ENCODE measurements at places on chromosomes 13 and 19.
A peak's percentile ranks its signal among the peaks of the same experiment; 100 is the strongest.

DNA sequence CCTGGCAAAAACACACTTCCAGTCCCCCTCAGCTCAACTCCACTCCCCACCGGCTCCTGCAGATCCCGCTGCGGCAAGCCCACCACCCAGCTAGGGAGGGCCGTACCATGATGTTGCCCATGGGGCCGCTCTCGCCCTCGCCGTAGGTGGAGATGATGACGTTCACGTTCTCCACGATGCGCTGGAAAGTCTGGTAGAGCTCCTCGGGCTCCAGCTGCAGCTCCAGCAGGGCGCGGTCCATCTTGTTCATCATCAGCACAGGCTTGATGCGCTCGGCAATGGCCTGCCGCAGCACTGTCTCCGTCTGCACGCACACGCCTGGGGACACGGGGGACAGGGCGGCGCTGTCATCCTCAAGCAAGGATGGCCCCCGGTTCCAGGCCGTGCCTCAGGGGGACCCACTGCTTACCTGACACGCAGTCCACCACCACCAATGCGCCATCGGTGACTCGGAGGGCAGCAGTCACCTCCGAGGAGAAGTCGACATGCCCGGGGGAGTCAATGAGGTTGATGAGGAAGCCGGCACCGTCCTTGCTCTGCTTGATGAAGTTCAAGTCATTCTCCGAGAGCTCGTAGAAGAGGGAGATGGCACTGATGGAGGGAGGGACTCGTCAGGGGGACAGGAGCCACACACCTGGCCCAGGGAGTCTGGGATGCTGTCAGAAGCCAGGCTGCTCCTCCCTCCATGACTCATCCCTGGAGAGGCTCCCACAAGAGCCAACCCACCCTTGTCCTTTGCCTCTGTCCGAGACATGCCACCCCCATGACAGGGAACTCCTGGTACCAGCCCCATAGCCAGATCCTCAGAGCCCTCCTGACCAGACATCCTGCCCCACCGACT is 2.3 kb downstream of the EEF2 start:
- DNase-seq: no peak

DNA sequence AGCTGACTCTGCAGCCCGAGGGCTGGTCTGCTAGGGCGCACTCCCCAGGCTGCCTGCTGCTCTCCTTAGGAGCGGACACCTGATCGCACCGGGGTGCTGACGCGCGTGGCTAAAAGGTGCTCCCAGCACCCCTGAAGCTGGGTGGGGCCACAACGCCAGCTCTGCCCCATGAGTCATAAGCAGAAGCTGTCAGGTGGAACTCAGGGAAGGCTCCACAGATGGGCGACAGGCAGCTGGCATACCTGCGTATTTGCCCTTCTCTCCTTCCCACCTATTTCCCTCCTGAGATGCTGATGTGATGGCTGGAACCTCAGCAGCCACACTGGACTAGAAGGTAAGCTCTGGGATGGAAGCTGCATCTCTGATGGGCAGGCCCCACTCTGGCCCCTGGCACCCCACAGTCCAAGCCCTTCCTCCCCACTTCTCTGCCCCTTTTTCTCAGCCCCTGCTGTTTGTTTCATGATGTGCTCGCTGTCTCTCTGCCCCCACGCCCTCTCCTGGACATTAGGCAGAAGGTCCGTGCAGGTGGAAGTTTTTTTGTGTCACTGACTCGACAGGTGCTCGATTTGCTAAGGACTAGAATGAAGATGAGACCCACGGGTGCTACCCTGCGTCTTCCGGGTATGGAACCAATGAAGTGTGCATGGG is 30.3 kb upstream of the CACTIN start:
- DNase-seq: no peak

- DNase-seq: no peak
These were observed 11.4 kb upstream of the TSPAN16 start for GRCh38 chr19:11284515-11284914.

- DNase-seq: no peak
These were observed 8.9 kb upstream of the TRPC4 start for GRCh38 chr13:37878496-37878895.

DNA sequence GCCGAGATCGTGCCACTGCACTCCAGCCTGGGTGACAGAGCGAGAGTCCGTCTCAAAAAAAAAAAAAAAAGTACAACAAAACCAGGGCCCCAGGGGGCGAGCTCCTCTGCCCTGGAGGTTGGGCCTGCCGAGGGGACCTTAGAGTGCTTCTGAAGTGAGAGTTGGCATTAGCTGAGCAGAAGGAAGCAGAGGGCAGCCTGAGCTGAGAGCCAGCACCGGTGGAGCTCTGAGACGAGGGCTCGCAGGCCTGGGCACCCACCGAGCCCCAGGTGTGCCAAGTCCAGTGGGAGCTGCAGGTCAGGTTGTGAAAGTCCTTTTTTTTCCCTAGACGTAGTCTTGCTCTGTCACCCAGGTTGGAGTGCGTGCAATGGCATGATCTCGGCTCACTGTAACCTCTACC is 46.0 kb downstream of the KDM4B start:
- no peak for DNase-seq

GRCh38 chr19:16262618-16263017 is 62.0 kb upstream of the KLF2 start:
- DNase-seq: no peak

DNA sequence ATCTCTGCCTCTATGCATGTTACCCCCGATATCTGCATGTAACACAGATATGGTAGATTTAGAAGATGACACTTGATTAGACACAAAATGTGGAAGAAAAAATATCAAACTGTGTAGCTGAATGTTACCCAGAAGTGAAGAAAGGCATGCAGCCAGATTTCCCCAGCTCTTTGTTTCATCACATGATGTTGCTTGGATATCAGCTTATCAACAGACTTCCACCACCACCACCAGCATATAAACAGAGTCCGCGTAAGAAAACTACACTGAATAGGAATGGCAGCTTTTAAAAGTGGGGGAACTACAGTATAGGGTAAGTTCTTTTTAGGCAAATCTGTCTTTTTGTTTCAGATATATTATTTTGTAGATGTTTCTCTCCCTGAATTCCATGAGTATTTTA is at the start of gene FAM216B:
FAM216B (plus strand) TSS at position 233 of the 400 bp plus-strand sequence. CDS start 2,484 bp downstream, outside the sequence.
- no peak for DNase-seq

GRCh38 chr13:20402881-20403280 is 122.8 kb downstream of the CRYL1 start:
- no peak for DNase-seq

- no peak for DNase-seq
These were observed 244.7 kb downstream of the DCLK1 start for GRCh38 chr13:35886332-35887114.

DNA sequence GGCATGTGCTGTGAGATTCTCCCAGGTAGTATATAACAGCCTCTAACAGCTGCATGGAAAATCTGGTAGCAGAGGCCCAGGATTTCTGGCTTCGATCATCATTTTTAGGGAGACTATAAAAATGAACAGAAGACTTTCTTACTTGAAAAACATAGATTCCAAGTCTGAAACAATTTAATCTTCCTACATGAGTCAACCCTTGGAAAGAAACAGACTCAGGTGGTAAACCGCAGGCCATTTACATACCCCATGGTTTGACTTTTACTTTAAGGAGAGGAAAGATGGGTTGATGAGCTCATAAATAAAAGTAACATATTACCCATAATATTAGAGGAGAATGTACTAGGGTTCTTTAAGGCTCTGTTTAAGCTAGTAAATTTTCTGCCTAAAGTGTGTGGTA is 121.6 kb downstream of the CYSLTR2 start:
- DNase-seq: no peak

GRCh38 chr19:29667901-29668341 is 2.7 kb downstream of the PLEKHF1 start:
- no peak for DNase-seq

DNA sequence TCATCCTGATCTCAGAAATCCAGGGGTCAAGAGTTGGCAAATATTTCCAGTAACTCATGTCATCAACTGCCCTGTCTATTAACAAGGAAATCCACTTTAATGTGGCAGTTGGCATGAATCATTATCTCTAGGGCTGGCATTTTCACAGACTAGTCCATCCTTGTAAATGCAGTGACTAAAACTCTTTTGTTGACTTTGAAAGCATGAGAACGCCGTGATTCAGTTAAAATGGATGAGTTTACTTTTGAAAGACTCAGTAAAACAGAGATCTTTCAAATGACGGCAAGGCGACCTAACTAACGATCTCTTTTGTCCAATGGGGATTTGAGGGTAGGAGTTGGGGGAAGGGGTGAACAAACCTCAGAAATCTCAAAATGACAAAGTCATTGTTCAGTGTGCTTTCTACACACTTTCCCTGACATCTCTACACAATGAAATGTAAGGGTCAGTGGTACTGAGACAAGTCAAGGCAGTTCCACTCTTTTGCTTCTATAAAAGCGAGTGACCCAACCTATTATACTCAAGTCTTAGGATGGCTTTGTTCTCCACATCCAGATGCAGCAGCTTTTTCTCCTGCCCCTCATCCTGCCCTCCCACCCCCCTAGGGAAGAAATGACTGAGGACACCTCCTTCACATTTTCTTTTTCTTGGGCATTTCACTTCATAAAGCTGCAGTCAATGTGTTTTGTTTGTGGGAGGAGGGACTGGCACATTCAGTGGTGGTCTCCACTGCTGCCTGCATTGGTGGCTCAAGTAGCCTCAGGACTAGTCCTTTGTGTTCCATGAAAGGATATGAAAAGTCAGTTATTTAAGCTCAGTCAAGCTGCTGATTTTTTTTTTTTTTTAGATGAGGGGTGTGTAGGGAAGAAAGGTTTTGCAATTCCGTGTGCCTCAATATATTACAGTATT is 200.5 kb downstream of the ABCC4 start:
- no peak for DNase-seq

- DNase-seq: peak; percentile 40
These were observed 6.6 kb downstream of the EPS8L1 start for GRCh38 chr19:55082020-55082851.

DNA sequence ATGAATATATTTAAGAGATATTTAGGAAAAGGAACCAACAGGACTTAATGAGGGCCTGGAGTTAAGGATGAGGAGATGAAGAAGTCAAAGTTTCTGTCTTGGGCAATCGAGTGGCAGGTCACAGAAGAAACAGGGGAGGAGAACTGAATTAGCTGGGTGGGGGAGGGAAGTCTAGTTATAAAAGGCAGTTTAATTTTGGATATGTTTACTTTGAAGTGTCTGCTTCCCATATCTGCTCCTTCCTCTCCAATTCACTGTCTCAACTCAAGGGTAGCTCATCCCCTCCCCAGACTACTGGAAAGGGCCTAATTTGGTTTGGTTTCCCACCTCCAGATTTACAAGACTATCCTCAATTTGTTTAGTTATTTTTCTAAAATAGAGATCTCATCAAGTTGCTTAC is 195.9 kb downstream of the VWA8 start:
- DNase-seq: no peak

DNA sequence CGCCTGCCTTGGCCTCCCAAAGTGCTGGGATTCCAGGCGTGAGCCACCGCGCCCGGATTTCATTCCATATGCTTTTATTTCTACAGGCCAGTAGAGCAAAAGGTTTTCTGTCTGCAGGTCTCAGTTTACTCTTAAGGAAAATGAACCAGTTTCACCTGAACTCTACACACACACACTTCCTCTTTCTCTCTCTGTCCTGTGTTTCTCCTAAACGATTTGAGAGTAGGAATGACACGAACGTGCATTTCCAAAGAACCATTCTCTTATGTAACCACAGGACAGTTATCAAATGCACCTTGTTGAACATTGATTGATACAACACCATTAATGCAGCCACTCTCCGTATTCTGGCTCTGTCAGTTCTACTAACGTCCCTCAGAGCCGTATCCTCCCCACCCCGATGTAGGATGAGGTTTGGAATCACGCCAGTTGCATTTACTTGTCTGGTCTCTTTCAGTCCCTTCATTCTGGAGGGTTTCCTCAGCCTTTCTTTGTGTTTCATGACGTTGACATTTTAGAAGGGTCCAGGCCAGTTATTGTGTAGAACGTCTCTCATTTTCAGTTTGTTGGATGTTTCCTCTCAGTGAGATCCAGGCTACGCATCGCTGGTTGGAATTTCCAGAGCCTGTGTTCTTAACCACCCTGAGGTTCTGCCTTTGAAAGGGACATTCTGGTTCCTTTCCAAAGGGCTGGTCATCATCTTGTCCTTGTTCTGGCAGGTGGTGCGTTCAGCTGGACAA is 36.0 kb downstream of the BICRA start:
- no peak for DNase-seq

- DNase-seq: no peak
These were observed 15.5 kb downstream of the HDGFL2 start for GRCh38 chr19:4487572-4487971.

DNA sequence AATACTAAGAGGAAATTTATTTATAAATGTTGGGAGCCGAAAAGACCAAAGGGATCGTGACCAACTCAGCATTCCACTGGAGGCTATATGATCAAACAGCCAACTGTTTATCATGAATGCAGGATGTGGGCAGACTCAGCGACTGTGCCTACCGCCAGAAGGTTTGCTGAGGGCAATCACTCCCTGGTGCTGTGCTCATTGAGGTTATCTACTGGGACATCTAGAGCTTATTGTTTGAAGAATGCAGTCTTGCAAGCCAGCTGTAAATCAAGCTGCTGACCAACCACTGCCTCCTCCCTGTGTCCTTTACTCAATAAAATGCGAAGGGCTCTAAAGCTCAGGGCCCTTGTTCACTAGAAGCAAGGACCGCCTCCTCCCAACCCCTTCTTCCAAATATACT is 8.5 kb upstream of the XPO4 start:
- DNase-seq: no peak

DNA sequence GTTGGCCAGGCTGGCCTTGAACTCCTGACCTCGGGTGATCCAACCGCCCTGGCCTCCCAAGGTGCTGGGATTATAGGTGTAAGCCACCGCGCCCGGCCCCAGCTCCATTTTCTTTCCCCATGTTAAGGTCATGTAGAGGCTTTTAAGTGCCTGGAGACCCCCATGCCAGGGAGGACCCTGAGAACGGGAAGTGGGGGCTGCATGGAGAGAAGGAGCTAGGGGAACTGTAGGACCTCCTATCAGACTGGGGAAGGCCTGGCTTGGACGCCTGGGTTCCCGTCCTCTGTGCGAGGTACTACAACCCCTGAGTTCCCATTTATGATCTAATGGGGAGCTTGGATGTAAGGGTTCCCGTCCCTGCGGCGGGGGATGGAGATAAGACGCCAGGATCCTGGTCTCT is 714 bp upstream of the NPAS1 start:
- no peak for DNase-seq

DNA sequence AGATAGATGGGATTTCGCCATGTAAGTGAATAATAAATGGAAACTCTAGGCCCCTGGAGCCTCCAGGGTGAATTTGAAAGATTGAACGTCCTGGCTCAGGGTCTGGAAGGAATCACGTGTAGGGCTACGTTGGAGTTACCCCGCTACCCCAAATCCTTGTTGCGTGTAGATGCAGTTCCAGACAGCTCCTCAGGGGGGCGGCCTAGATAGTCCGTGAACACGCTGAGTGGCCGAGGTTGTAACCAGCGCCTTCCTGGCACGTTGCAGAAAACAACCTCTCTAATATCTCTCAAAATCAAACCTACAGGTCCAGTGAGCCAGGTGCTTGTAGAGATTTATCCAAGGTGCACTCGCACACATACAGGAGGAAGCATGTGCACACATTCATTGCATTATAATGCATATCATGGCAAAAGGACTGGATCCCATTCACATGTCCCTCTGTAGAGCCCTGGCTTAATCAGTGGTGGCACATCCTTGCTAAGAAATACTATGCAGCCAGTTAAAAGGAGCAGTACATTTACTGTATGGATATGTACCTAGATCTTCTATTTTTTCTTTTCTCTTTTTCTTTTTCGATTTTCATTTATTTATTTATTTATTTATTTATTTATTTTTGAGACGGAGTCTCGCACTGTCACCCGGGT is 2.5 kb upstream of the KEAP1 start:
- peak; percentile 85 for DNase-seq

Data from activated CD4-positive, alpha-beta T cell treated with anti-CD3 and anti-CD28 coated beads for 24 hours (primary cell).